ENCODE measurements at places on chromosomes 3 and 15.

- DNase-seq = no peak
Observed at GRCh38 chr3:190097025-190097424, 23.7 kb downstream of the P3H2 start.

DNA sequence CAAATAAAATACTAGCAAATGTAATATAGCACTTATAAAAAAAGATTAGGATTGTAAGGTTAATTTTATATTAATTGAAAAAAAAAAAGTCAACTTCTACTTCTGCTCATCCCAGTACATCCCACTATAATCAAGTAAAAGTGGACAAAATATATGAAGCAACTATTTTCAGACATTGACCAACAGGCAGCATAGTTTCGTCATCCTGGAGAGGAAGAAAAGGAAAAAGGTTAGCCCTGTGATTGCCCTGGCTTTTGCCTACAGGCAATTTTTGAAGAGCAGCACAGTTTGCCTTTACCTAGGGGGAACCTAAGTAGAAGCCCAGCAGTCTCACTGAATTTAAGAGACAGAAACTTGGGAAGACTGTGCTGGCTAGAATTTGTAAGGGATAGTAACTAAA is 52.2 kb upstream of the ACTC1 start:
- DNase-seq = no peak

DNA sequence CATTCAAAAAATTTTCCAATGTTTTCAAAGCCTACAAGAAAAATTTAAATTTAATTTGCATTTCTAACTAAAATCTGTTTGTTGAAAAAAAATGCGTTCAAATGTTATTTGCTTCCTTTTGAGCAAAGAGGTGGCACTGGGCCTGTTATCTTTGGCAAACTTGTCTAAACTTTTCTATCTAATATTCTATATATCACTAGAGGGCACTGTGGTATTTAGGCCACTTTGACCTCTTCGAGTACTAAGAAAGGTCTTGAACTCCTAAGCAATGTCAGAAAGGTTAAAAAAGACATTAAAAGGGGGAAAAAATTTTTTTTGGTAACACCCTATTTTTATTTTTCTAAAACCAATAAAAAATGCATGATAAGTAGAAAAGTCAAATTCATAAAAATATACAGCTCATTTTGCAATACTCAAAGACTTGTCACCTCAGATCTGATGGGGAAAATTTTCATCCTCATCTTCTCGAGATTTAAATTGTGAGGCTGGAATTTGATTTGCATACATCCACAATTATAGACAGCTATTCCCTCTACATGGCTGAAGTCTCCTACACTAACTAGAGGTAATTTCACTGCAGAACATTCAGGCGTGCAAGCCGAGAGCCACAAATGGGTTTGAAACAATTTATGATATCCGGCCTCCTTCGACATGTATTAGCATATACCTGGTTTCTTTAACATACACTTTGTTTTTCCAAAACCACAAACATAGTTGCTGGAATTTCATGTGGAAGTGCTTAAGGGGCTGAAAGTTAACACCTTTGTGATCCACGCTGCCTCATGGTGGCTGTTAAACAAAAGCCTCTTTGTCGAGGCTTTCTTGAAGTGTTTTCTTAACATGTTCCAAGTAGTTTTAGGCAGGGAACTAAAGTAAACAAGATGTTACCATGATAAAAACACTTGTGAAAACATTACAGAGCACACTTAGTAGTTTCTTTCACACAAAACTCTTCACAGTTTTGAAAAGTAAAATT is 576.4 kb downstream of the FOXP1 start:
- DNase-seq = no peak

DNA sequence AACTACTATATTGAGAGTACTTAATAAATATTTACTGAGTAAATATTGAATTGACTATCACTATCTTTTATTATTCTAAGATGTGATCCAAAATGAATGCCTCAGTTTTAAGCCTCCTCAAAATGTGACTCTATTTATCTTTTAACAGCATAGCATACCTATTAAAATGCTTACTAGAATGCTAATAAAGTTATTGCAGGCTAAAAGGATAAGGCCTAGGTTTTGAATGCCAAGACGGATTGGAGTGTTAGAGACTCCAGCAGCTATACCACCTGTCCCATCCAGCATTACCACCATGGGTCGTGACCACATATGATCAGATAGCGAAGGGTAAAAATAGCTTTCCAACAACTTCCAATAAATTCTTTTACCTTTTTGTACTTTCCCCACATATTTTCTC is 64.7 kb upstream of the MYRIP start:
- no peak for DNase-seq

DNA sequence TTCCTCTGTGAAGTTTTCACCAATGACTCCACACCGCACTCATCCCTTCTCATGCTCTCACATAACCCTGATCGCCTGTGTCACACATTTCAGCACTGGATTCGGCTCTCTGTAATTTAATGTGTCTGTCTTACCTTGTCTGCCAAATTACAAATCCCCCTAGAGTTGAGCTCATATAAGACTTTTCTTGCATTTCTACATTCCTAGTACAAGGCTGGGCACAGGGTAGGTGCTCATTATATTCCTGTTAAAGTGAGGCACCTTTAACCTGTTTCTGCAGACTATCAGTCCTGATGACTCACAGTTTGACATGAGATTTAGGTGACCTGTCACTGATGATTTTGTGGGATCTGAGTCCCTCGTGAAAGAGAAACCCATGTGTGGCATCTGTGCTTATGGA is 22.6 kb downstream of the TGM5 start:
- no peak for DNase-seq

DNA sequence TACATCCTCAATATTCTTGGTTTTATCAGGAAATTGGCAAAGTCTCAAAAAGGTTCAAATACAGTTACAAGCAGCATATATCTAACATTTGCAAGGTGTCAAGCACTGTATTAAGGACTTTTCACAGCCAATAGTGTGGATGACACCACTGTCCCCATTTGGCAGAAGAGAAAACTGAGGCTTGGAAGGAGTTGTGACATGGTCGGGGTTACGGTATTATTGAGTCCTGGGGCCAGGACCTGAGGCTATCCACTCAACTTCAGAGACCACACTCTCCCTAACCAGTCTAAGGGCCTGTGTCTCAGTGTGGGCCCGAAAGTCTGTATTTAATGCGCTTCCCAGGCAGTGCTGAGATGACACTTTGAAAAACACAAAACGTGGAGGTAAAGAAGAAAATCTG is 99.1 kb downstream of the FOXP1 start:
- DNase-seq = no peak

GRCh38 chr3:14324224-14324944 is 78.0 kb upstream of the SLC6A6 start:
- DNase-seq = no peak

DNA sequence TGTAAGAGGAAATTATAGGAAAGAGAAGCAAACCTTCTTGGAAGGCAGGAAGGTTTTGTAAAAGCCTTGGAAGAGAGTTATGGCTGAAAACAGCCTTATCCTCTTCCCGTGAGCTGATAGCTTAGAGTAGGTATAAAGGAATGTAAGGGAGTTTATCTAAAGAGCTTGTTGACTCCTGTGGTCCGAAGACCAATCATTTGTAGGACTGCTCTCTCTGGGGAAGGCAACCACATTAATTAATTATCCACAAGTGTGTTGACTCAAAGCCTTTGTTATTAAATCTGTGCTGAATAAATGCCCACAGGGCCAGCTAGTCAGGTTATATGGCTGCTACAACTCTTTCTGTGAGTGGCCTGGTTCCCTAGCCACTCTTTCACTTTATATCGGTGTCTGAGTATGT is 452.1 kb upstream of the RASGRP1 start:
- no peak for DNase-seq

DNA sequence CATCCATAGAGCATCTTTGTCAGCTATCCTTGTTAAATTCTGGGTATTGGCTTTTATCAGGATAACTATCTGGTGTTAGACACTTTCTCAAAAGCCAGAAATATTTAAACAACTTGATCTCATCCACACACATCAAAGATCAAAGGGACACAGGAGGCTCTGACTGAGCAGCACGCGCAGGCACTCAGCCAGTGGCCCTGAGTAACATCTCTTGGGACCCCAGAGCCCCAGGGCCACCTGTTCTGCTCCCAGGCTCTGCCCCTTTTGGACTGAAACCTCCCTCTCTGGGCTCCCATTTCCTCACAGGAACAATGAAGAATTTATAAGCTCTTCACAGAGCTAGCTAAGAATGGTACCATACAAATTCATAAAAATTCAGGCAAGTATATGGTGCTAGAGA is 16.1 kb downstream of the ATP10A start:
- DNase-seq = no peak

DNA sequence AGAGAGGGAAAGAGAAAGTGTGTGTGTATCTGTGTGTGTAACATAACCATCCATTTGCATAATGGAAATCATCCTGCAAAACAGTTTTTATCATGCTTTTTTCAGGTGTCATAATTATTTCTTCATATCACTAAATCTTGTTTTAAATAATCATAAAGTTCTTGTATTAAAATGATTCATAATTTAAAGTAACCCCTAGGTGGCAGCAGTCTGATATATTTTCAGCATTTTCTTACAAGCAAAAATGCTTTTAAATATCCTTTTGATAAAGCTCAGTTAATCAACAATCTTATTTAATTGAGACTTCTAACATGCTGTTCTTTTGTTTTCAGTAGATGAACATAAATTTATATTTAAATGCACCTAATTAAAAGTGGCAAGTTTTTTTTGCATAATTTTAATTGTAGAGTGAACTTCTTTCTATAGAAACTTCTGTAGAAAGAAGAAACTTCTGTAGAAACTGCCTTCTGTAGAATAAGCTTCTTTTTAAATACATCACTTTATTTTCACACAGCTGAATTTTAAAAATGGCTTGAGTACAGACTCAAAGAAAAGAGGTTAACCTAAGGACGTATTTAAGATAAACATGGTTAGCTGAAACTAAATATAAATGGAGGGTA is 72.5 kb downstream of the OPA1 start:
- no peak for DNase-seq

GRCh38 chr3:64533617-64534317 is 154.0 kb downstream of the ADAMTS9 start:
- DNase-seq = no peak

DNA sequence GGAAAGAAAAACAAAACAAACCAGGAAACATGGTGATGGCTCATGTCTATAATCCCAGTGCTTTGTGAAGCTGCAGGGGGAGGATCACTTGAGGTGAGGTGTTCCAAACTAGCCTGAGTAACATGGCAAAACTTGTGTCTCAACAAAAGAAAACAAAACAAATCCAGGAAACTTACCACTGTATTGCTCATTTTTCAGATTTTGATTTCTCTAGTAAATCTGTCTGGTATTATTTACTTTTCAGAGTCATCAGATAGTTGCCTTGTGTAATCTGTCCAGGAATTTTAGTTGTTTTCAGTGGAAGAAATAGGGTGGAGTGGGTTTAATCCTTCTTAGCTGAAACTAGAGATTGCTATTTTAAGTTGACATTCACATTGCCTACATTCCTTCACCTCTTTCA is 91.8 kb upstream of the ALCAM start:
- no peak for DNase-seq

DNA sequence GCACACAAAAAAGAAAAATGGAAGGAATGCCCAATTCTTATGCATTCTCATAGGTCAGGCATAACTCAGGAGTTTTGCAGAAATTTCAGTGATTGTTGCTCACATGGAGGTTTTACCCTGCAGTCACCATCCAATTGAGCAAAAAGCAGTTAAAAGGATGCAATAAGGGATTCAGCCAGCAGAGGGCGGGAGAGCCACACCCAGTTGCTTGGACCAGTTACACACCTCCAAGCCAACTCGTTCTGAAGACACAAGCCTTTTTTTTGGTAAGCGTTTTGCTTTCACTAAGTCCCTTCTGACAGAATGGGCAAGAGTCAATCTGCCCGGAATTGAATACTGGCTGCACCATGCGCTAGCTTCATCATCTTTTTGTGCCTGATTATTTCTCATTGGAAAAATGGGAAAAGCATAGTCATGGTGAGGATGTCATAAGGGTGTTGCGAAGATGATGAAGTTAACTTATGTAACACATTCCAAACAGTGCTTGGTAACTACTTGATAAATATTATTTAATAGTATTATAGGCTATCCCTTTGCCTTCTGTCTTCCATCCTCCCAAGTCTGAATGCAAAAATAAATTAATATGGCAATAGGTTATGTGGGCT is 154.4 kb upstream of the SGO1 start:
- DNase-seq = peak; percentile 33

DNA sequence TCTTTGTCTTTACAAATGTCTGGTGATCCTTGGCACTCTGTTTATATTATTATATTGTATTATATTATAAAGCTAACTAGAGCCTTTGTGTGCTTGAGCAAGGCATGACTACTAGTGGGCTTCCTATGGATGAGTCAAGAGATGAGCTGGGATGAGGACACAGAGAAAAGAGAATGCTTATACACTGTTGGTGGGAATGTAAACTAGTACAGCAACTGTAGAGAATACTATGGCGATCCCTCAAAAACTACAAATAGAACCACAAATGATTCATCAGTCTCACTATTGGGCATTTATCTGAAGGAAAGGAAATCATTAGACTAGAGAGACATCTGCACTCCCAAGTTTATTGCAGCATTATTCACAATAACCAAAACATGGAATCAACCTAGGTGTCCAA is 40.8 kb upstream of the MED12L start:
- no peak for DNase-seq

DNA sequence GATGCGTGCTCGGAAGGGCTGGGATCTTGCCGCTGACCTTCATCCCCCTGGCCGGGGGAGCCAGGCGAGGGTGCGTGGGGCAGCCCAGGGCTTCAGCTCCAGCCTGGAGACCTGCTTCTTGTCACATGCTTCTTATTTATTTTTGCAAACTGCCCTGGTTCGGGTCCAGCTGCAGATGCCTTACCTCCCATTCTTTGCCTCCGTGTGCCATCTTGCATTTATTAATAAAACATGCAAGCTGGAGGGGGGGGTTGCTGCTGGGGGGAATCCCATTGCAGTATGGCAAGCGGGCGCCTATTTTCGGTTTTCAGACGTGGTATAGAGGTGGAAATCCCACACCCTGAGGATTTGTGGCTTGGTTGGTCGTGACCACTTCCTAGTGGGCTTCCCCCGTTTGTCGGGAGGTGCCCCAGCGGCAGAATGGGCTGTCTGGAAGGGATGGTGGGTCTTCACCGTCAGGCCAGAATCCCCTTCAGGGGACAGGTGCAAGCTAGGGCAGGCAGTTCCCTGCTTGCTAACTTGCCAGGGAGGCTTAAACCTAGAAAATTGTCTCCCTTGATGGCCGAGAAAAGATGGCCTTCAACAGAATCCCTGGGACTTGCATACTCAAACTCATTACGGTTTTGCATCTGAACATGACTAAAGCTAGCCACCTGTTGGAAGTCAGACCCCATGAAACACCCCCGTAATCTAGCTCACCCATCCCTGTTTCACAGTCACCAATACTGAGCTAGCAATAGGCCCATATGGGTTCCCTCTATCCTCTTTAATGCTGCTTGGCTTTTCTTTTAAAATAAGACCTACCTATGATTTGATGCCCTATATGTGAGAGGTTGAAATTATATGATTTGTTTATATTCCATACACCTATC is 569 bp downstream of the TMEM266 start:
- no peak for DNase-seq

GRCh38 chr3:100880845-100881244 is 112.4 kb downstream of the ABI3BP start:
- DNase-seq = no peak

DNA sequence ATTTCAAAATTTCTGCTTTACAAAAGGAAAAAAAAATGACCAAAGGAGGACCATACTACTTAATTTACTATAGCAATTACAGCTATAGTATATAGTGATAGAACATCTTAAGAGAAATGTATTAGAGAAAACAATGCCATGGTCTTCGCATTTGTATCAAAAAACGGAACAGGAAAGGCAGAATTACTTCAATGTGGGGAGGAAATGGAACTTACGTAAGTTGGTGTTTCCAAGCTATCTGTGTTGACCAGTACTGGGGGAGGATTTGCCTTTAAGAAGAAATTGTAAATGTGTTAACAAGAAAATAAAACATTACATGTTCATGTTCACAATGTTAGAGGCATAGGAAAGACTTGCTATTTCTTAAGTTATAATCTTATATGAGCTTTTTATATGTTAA is 119.9 kb upstream of the MELTF start:
- DNase-seq = no peak
